ENCODE measurements at places on chromosomes 5 and 9.
A peak's percentile ranks its signal among the peaks of the same experiment; 100 is the strongest.

- no peak for DNase-seq
Measured at GRCh38 chr5:54895816-54896341, 89.5 kb downstream of the ESM1 start.

GRCh38 chr5:58459146-58460001 is 512 bp downstream of the PLK2 start:
- DNase-seq = peak; percentile 13

DNA sequence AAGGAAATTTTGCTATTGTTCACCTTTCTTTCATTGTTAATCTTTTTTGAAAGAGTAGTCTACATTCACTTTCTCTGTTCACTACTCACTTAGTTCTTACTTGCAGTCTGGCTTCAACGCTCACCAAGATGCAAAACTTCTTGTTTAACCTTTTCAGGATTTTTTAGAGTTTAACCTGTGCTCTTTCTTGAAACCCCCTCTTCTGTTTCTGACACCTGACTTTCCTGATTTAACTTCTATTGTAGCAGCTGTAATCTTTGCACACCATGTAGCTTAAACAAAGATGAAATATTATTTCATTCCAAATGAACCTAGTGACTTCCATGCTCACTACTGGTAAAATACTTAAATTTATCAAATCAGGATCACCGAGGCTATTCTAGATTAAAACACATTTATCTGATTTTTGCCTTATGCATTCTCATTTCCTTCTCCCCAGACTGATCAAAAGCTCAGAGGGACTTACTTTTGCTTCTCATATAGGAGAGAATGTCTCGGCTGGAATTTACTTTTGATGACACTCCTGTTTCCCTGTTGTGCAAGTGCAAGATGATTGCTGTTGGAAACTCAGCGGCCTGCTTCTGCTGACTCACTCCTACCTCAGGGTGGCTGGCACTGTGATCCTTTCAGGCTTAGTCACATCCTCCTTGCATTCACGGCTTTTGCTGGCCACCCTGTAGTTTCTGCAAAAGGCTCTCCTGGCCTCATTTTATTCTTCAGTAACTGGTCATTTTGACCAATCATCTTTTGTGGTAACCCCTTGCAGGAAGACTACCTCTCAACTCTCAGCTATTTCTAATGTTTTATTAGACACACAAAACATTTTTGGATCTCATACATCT is 109.3 kb upstream of the IFNE start:
- DNase-seq = peak; percentile 77

DNA sequence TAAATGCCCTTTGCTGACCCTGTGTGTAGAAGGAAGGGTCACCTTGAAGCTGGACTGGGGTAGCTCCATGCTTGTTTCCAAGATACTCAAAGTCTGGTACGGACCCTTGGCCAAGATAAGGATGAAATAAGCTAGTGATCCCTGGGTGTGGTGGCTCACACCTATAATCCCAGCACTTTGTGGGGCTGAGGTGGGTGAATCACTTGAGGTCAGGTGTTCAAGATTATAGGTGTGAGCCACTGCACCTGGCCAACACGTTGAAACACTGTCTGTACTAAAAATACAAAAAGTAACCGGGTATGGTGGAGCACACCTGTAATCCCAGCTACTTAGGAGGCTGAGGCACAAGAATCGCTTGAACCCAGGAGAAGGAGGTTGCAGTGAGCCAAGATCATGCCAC is 33.3 kb downstream of the ACOT12 start:
- no peak for DNase-seq

DNA sequence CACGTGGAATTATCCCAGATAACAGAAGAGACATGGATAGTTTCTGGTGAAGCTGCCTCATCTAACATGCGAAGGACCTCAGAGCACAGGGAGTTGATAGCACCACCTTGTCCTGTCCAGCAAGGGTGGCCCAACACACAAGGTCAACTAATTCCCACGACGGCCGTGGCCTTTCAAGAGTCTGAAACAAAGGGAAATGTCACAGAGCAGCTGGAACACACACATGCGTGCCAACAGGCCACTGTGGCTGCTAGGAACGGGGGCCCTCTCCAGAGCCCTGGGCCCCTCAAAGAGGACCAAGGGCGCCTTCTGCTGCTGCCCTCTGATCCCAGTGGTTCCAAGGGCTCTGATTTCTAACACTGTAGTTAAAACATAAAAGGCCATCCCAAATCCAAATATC is 50.7 kb downstream of the SECISBP2 start:
- no peak for DNase-seq

- no peak for DNase-seq
Measured at GRCh38 chr5:57889558-57889957, 406.9 kb upstream of the ACTBL2 start.

GRCh38 chr5:56420323-56420722 is 187.2 kb upstream of the ANKRD55 start:
- no peak for DNase-seq

- peak; percentile 48 for DNase-seq
Measured at GRCh38 chr5:58933891-58934628, 351.2 kb downstream of the RAB3C start.

- DNase-seq = no peak
Measured at GRCh38 chr9:93968451-93969327, 13.5 kb upstream of the BARX1 start.

- no peak for DNase-seq
Measured at GRCh38 chr9:125540497-125540896, 166.5 kb downstream of the MAPKAP1 start.

DNA sequence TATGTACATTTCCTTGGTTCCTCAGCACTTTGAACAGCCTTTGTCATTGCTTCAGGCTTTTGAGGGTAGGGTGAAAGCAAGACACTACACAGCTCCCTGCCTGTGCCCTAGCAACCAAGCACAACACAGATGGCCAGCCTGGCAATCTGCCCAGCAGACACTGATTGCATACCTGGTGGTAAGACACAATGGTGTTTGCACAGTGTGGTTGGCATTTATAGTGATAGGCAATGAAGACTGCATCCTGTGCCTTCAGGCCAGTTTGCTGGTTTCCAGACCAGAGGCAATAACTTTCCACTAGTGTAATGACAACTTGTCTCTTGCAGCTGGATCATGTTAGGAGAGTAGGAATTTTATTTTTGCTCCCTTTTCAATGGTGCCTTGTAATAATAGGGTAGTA is 144.5 kb upstream of the TNC start:
- DNase-seq = no peak

GRCh38 chr5:141338538-141339306 is at the start of gene PCDHGA2:
PCDHGA2 (plus strand) TSS chr5:141338760.
- DNase-seq = no peak

GRCh38 chr5:167786871-167787578 is 504.4 kb upstream of the WWC1 start:
- no peak for DNase-seq

- no peak for DNase-seq
Measured at GRCh38 chr9:107960916-107961315, 471.3 kb upstream of the KLF4 start.

DNA sequence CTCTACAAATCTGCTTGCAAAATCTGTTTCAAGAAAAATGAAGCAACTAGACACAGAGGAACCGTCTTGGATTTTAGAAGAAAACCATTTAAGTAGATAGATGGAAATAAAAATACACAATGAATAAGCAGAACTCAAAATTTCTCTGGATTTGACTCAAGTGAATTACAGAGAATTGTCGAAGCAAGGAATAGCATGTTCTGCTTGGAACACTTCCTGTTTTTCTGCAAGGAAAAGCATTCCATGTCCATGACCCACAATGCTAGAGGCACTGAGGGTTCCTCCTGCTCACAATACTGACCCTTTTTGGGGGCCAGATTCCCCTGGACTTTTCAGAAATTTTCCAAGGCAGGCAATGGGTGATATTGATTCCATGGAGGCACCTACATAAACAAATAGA is 29.8 kb downstream of the PRUNE2 start:
- no peak for DNase-seq

- peak; percentile 48 for DNase-seq
Measured at GRCh38 chr5:79560771-79561524, 47.0 kb upstream of the HOMER1 start.

GRCh38 chr5:107523029-107523680 is 147.6 kb downstream of the EFNA5 start:
- no peak for DNase-seq

DNA sequence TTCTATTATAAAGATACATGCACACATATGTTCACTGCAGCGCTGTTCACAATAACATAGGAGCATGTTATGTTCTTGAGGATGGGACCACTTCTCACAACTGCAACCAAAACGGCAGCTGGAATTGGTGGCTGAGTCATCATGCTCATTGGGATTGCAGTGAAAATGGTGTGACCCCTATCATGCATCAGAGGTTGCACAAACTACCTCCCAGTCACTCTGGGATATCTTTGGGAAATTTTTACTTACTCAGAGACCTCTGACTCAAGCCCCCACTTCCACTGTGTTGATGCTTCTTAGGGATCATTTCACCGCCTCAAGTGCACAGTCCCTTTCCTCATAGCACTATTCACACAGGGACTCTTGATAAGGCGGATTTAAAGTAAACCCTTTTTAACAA is 474.1 kb downstream of the BNC2 start:
- DNase-seq = no peak

- DNase-seq = no peak
Measured at GRCh38 chr9:27293996-27294395, 3.0 kb downstream of the EQTN start.

- no peak for DNase-seq
Measured at GRCh38 chr9:96408409-96409280, 9.5 kb downstream of the ZNF367 start.

GRCh38 chr5:90438100-90438499 is 28.5 kb upstream of the CETN3 start:
- DNase-seq = no peak

DNA sequence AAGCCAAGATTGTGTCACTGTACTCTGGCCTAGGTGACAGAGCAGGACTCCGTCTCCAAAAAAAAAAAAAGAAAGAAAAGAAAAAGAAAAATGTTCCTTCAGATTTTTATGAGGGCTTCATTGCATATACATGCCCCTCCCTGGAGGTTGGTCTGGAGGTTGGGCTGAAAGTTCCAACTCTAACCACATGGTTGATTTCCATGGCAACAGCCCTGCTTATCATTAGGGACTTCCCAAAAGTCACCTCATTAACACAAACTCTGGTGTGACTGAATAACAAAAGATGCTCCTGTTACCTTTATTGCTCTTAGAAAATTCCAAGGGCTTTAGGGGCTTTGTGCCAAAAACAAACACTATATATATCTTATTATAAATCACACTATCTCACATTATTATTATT is 113.8 kb downstream of the TMC1 start:
- DNase-seq = peak; percentile 13

DNA sequence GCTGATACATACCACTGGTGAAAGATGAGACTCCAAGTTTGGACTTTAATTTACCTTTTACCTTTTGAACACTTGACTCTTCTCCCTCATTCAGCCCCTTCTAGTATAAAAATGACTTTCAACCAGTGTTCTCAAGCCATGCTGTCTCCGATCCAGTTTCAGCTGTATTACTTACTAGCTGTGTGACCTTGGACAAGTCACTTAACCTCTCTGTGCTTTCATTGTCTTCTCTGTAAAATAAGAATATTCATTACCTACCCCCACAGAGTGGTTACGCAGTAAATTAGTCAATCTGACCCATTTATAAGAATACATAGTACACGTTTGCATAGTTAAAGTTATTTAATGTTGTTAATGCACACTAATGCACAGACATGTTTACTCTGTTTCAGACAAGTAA is 12.6 kb upstream of the CEMIP2 start:
- no peak for DNase-seq

DNA sequence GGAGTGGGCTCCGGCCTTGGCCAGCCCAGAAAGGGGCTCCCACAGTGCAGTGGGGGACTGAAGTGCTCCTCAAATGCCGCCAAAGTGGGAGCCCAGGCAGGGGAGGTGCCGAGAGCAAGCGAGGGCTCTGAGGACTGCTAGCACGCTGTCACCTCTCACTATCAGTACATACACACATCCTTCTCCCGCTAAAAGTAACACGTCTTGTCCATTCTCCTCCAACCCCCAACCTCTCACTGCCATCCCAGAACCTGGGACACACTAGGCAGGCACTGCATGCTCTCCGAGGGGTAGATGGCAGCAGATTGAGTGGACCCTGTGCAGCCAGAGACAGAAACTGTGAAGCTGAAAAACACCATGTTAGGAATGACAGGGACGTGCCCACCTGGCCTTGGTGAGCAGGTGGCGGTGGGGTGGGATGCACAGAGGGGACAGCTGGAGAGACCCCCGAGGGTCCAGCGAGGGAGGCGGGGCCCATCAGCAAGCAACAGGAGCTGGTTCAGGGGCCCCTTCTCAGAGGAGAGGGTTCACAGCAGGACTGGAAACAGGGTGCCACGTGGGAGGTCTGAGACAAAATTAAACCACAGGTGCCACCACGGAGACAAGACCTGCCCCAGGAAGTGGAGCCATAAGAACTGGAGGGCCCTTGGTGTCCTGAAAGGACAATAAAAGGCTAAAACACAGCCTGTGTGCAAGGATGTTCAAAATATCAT is 16.9 kb downstream of the SEMA4D start:
- DNase-seq = peak; percentile 69

DNA sequence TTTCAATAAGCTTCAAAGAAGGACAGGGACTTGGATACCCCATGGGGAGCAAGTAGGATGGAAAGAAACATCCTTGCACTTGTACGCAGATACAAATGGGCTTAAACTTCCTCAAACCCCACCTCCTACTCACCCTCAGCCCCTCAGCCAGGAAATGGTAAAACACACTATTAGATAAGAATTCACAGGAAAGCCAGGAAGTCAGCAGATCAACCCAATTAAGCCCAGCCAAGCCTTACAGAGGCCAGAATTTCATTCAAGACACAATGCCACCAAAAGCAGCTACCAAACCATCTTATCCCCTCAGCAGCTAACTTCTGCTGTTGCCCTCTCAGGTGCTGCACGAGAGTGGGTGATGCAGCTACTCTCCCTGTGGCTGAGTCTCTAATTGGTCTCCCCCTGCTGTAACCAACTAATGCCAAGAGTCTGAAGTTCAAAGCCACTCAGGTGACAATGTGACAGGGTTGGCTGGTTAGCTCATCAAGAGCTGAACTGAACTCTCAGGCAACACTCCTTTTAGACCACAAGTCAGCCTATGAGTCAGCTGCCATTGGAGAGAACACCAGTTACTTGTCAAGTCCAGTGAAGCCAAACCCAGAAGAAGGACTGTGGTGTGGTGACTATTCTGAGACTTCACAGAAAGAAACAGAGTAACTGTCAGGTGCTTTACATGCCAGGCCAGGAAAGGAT is 201.9 kb downstream of the ZNF608 start:
- DNase-seq = no peak

DNA sequence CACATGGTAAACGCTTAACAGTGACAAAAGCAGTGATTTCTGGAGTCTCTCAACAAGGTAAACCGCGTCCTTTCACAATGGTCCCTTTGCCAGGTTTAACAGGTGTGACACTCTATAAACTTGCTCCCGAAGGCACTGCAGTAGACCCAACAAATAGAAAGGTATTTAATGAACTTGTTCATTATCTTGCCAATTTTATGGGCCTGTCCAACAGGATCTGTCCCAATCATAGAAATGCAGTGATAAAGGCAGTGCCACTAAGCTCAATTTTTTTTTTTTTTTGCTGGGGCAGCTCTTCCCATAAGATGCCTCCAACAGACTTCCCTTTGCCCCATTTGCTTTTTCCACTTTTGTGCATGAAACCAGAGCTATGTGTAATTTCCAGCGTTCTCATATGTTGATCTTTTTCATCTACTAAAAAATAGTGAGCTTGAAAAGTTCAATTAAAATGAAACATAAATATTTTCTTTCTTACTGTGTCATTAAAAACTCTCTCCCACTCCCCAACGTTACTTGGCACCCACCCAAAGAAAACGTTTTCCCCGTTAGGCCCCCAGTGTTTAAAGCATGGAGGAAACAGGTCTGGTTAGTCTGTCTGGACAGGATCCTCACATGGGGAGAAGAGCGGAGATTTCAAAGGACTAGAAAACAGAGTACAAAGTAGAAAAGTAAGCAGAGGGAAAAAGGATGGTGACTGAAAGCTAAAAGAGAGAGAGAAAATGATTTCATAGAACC is 80.9 kb upstream of the SPATA31D4 start:
- no peak for DNase-seq
